ENCODE measurements at places on chromosomes 3 and 15. TPM values are rescaled to one million over a fixed set of nuclear protein-coding genes. Genes with fewer than 3 reads are reported as not detected.

KLHL40 gene
- not detected for total RNA-seq

SOX14 gene
- not detected for total RNA-seq

- H3K27me3 ChIP-seq, result no peaks in the 10 kb centered on the region
- no peak for DNase-seq
- no peak overlapping the region for H3K4me3 ChIP-seq
- H3K27ac ChIP-seq, result no peak overlapping the region
- H3K36me3 ChIP-seq, result no peaks in the 10 kb centered on the region
Measured at GRCh38 chr3:170477395-170477794, 58.7 kb downstream of the CLDN11 start.

ARL6IP5 gene
- total RNA-seq, result 86.9 TPM

DNA sequence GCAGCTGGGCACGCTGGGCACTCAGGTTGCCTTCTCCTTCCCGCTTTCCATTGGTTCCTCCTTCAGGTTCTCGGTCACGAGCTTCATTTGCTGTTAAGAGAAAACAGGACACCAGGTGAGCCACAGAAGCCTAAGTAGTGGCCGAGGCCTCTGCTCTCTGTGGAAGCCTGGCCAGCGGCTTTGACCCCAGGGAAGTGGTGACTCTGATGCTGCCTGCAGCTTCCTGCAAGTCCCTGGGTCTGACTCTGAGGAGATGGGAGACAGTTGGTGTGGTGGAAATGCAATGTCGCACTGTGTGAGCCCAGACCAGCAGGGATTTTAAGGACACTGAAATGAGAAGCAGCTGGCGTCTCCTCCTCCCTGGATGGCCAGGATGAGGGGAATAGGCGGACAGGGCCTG, 80.5 kb downstream of the SNRK start:
- H3K4me3 ChIP-seq, result no peak overlapping the region
- DNase-seq, result no peak
- no peak overlapping the region for H3K27ac ChIP-seq
- H3K4me1 ChIP-seq, result peaks cover 28% of the 10 kb centered on the region
- H3K27me3 ChIP-seq, result no peaks in the 10 kb centered on the region
- no peaks in the 10 kb centered on the region for H3K36me3 ChIP-seq

DNA sequence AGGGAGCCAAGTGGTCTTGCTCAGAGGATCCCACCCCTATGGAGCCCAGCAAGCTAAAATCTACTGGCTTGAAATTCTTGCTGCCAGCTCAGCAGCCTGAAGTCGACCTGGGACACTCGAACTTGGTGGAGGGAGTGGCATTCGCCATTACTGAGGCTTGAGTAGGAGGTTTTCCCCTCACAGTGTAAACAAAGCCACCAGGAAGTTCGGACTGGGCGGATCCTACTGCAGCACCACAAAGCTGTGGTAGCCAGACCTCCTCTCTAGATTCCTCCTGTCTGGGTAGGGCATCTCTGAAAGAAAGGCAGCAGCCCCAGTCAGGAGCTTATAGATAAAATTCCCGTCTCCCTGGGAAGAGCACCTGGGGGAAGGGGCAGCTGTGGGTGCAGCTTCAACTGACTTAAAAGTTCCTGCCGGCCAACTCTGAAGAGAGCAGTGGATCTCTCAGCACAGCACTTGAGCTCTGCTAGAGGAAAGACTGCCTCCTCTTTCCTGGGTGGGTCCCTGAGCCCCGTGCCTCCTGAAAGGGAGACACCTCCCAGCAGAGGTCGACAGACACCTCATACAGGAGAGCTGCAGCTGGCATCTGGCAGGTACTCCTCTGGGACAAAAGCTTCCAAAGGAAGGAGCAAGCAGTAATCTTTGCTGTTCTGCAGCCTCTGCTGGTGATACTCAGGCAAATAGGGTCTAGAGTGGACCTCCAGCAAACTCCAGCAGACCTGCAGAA, 576.3 kb upstream of the NECTIN3 start:
- H3K27me3 ChIP-seq, result no peaks in the 10 kb centered on the region
- H3K27ac ChIP-seq, result no peak overlapping the region
- no peak overlapping the region for H3K4me3 ChIP-seq
- no peaks in the 10 kb centered on the region for H3K36me3 ChIP-seq
- H3K4me1 ChIP-seq, result no peaks in the 10 kb centered on the region

CACNA2D3 gene
- total RNA-seq, result 17.2 TPM

GRCh38 chr3:64064804-64065203, 41.5 kb upstream of the PSMD6 start:
- DNase-seq, result no peak
- H3K4me3 ChIP-seq, result no peak overlapping the region
- no peaks in the 10 kb centered on the region for H3K36me3 ChIP-seq
- H3K27ac ChIP-seq, result no peak overlapping the region

DNA sequence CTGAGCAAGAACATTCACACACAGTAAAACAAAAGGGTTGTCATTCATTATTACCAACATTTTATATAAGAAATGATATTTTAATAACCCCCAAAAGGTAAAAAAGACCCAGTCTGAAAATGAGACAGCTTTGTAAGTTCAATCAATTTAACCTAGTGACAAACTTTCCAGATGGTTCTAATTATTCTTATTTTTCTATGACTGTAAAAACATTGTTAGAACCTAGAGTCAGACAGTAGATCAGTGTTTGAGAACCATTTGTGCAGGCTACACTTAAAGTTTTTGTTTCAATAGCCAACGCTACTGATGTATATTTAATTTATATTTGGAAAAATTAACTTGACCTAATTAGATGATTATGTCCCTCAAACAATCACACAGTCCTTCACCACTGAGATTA, 708.4 kb upstream of the CBLB start:
- H3K36me3 ChIP-seq, result no peaks in the 10 kb centered on the region
- H3K4me3 ChIP-seq, result no peak overlapping the region
- no peak overlapping the region for H3K27ac ChIP-seq
- H3K27me3 ChIP-seq, result no peaks in the 10 kb centered on the region
- DNase-seq, result no peak

ATP2B2 gene
- 0.25 TPM for total RNA-seq

GRCh38 chr3:12395349-12396012, 88.8 kb upstream of the TSEN2 start:
- no peak overlapping the region for H3K27ac ChIP-seq
- H3K4me1 ChIP-seq, result peaks cover 35% of the 10 kb centered on the region
- DNase-seq, result no peak
- no peaks in the 10 kb centered on the region for H3K36me3 ChIP-seq

GRCh38 chr15:89593018-89593417, 17.7 kb downstream of the TICRR start:
- no peak overlapping the region for H3K27ac ChIP-seq
- no peaks in the 10 kb centered on the region for H3K36me3 ChIP-seq
- no peak for DNase-seq
- no peaks in the 10 kb centered on the region for H3K27me3 ChIP-seq

DNA sequence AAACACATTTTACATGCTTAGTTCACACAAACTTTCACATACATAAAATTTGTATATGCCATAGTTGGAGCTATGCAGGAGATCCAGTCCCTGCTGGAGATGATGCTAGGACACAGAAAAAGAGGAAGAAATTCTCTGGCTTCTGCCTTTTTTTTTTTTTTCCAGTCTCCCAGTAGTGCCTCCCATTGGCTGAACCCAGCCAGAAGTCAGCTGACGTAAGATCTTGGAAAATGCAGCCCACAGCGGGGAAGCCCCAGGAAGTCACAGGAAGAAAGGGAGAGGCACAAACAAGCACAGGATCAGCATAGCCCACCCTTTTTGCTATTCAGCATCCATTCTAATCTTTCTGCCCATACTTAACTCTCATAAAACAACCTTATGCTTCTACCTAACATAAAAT, 38.5 kb downstream of the SCN11A start:
- no peak overlapping the region for H3K27ac ChIP-seq
- H3K4me3 ChIP-seq, result no peak overlapping the region
- no peaks in the 10 kb centered on the region for H3K4me1 ChIP-seq
- no peaks in the 10 kb centered on the region for H3K27me3 ChIP-seq
- no peak for DNase-seq
- H3K36me3 ChIP-seq, result no peaks in the 10 kb centered on the region

GRCh38 chr15:58771621-58772250, 634 bp downstream of the MINDY2 start:
- peak overlapping the region; percentile 98 for H3K27ac ChIP-seq
- peak overlapping the region; percentile 99 for H3K4me3 ChIP-seq
- DNase-seq, result peak; percentile 91
- peaks cover 55% of the 10 kb centered on the region for H3K4me1 ChIP-seq
- no peaks in the 10 kb centered on the region for H3K27me3 ChIP-seq

ZBTB47 gene
- 47.9 TPM for total RNA-seq

NANOGP8 gene
- not detected for total RNA-seq

GRCh38 chr3:58340594-58341244, 8.0 kb downstream of the PXK start:
- H3K27me3 ChIP-seq, result no peaks in the 10 kb centered on the region
- no peak for DNase-seq
- H3K4me1 ChIP-seq, result peaks cover 78% of the 10 kb centered on the region
- H3K36me3 ChIP-seq, result no peaks in the 10 kb centered on the region

PLA2G4E gene
- total RNA-seq, result 8.8 TPM

DNA sequence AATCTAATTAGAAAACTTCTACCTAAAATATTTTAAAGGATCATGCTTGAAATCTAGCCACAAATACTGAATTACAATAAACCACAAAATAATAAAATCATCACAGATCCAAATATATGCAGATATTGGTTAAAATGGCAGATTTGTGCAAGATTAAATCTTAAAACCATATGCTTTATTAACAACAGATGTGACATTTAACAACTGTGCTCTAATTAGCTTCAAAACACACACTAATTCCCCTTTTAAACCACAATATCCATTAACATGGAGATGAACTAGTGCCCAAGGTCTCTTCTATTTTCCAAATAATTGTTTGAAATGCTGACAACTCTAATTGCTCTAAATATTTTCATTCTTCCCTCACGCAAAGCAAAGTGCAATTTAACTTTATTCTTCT, 1530.3 kb downstream of the SI start:
- no peak for DNase-seq
- no peak overlapping the region for H3K4me3 ChIP-seq
- no peaks in the 10 kb centered on the region for H3K27me3 ChIP-seq
- no peaks in the 10 kb centered on the region for H3K36me3 ChIP-seq

- no peak overlapping the region for H3K4me3 ChIP-seq
- H3K27me3 ChIP-seq, result no peaks in the 10 kb centered on the region
- DNase-seq, result no peak
- peaks cover 4% of the 10 kb centered on the region for H3K4me1 ChIP-seq
- H3K27ac ChIP-seq, result no peak overlapping the region
- H3K36me3 ChIP-seq, result no peaks in the 10 kb centered on the region
Measured at GRCh38 chr3:101719604-101720185, 4.7 kb upstream of the CEP97 start.

SLC38A3 gene
- 2.0 TPM for total RNA-seq

LTF gene
- not detected for total RNA-seq

- peaks cover 30% of the 10 kb centered on the region for H3K4me1 ChIP-seq
- H3K4me3 ChIP-seq, result no peak overlapping the region
- no peak overlapping the region for H3K27ac ChIP-seq
- H3K36me3 ChIP-seq, result no peaks in the 10 kb centered on the region
Measured at GRCh38 chr3:64129581-64129980, 95.7 kb downstream of the PRICKLE2 start.

- no peaks in the 10 kb centered on the region for H3K36me3 ChIP-seq
- DNase-seq, result no peak
- H3K27me3 ChIP-seq, result no peaks in the 10 kb centered on the region
- no peaks in the 10 kb centered on the region for H3K4me1 ChIP-seq
- no peak overlapping the region for H3K4me3 ChIP-seq
Measured at GRCh38 chr3:70813311-70813710, 500.9 kb upstream of the MDFIC2 start.

GRCh38 chr3:12073106-12073505, 68.9 kb downstream of the SYN2 start:
- no peak overlapping the region for H3K4me3 ChIP-seq
- no peaks in the 10 kb centered on the region for H3K4me1 ChIP-seq
- H3K36me3 ChIP-seq, result no peaks in the 10 kb centered on the region
- no peak overlapping the region for H3K27ac ChIP-seq

DNA sequence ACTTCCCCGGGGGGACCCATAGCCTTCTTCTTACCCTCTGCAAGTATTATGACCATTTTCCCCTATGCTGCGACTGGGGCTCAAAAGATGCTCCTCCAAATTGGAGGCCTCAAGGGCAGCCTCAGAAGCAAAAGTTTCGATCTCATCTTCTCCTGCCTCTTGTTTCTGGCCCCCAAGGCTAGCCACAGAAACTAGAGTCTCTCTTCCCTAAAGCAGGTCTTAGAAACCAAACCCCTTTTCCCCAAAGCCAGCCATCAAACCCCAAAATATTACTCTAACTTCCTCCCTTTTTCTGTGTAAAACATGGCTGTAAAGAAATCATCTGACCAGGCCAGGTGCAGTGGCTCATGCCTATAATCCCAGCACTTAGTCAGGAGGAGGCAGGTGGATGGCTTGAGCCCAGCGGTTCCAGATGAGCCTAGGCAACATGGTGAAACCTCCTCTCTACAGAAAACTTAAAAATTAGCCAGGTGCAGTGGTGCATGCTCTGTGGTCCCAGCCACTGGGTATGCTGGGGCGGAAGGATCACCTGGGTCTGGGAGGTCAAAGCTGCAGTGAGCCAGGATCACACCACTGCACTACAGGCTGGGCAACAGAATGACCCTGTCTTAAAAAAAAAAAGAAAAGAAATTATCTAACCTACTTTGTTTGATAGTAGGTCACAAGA, 36.7 kb upstream of the MFGE8 start:
- H3K27me3 ChIP-seq, result no peaks in the 10 kb centered on the region
- no peak overlapping the region for H3K27ac ChIP-seq
- no peak overlapping the region for H3K4me3 ChIP-seq
- H3K4me1 ChIP-seq, result no peaks in the 10 kb centered on the region
- peak; percentile 56 for DNase-seq

- H3K4me3 ChIP-seq, result no peak overlapping the region
- no peaks in the 10 kb centered on the region for H3K36me3 ChIP-seq
- no peak for DNase-seq
Measured at GRCh38 chr3:177181418-177181817, 15.9 kb downstream of the TBL1XR1 start.

PLSCR5 gene
- total RNA-seq, result not detected

UBA7 gene
- total RNA-seq, result 68.3 TPM

- no peak overlapping the region for H3K27ac ChIP-seq
- H3K4me3 ChIP-seq, result no peak overlapping the region
- no peaks in the 10 kb centered on the region for H3K4me1 ChIP-seq
Measured at GRCh38 chr3:10438902-10439610, 66.3 kb downstream of the ATP2B2 start.

GPR171 gene
- 5.4 TPM for total RNA-seq

- no peaks in the 10 kb centered on the region for H3K27me3 ChIP-seq
- H3K36me3 ChIP-seq, result no peaks in the 10 kb centered on the region
- H3K4me1 ChIP-seq, result peaks cover 18% of the 10 kb centered on the region
- peak overlapping the region; percentile 60 for H3K4me3 ChIP-seq
- DNase-seq, result no peak
Measured at GRCh38 chr15:84658788-84659411, 901 bp upstream of the NMB start.

NTRK3 gene
- total RNA-seq, result 4.9 TPM

GRCh38 chr3:183430325-183430957, 2.0 kb upstream of the MCF2L2 start:
- no peak for DNase-seq
- H3K36me3 ChIP-seq, result no peaks in the 10 kb centered on the region
- no peak overlapping the region for H3K4me3 ChIP-seq
- H3K27me3 ChIP-seq, result no peaks in the 10 kb centered on the region
- H3K27ac ChIP-seq, result no peak overlapping the region

All from vagina (tissue), 2 donors.